Pulmonary artery endothelial cell (primary cell): ENCODE measurements at places on chromosomes 3 and 15. TPM values are rescaled to one million over a fixed set of nuclear protein-coding genes. Genes with fewer than 3 reads are reported as not detected.

Gene CCR8
- total RNA-seq: not detected in 2 replicates

Gene NRROS
- 2.0 and 4.8 TPM in 2 replicates for total RNA-seq

Gene STRIT1
- not detected in 2 replicates for total RNA-seq

Gene POC1A
- 14.9 and 21.2 TPM in 2 replicates for total RNA-seq

Gene CYP8B1
- not detected in 2 replicates for total RNA-seq

Gene DMXL2
- 11.5 and 12.3 TPM in 2 replicates for total RNA-seq

Gene TADA3
- 30.2 and 37.3 TPM in 2 replicates for total RNA-seq

Gene HRG
- total RNA-seq: not detected in 2 replicates

Gene LTF
- 0.28 TPM in 1 of 2 replicates, not detected in the other for total RNA-seq

Gene SAMMSON
- not detected in 2 replicates for total RNA-seq

- DNase-seq: no peak
Observed at GRCh38 chr3:124325248-124325647, 333.3 kb upstream of the ROPN1 start.

GRCh38 chr15:33438396-33438795, 127.6 kb downstream of the RYR3 start:
- DNase-seq: no peak

DNA sequence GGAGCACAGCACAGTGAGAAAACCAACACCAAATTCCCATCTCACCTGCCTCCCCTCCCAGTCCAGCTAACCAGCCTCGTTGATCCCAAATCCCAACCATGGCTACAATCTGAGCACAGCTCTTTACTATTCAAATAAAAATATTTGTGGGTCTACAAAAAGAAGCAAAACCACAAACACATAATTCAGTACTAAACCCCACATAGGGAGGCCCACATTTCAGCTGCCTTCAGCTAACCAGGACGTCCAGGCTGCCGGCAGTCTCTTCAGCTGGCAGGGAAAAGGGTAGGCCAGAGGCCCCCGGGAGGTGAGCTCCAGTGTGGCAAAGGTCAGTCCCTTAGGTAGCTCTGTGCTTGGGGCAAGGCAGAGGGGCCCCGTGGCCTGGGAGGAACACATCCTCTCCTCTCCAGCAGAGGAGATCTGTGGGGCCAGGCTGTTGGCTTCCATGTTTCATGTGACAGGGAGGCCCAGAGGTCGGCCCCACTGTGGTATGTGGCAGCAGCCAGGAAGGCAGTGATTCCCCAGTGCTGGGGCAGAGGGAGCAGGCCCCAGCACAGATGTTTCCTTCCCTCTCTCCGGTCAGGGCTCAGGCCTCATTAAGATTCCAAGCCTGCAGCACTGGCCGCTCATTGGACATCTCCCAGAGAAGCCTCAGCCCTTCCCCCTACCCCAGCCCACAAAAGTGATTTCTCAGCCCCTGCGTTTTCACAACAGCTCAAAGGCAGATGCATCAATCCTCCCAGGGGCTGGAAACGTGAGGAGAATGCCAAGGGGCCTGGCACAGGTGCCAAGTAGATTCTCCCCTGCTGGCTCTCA, 381.4 kb downstream of the NTRK3 start:
- DNase-seq: no peak

DNA sequence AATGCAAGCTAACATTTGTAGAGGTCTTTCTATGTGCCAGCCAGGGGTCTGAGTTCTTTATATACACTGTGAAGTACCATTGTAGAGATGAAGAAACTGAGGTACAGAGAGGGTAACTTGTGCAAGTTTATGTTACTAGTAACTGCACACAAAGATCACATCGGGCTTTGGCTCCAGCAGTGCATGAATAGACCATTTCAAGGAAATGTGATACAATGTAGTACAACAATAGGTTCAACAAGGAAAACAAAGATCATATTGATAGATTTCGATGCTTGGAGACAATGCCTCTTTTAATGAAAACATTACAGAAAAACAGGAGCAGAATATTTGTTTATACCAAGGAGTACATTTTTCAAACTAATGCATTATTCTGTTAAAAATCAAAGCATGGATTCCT, 115.3 kb downstream of the POLR2M start:
- no peak for DNase-seq

DNA sequence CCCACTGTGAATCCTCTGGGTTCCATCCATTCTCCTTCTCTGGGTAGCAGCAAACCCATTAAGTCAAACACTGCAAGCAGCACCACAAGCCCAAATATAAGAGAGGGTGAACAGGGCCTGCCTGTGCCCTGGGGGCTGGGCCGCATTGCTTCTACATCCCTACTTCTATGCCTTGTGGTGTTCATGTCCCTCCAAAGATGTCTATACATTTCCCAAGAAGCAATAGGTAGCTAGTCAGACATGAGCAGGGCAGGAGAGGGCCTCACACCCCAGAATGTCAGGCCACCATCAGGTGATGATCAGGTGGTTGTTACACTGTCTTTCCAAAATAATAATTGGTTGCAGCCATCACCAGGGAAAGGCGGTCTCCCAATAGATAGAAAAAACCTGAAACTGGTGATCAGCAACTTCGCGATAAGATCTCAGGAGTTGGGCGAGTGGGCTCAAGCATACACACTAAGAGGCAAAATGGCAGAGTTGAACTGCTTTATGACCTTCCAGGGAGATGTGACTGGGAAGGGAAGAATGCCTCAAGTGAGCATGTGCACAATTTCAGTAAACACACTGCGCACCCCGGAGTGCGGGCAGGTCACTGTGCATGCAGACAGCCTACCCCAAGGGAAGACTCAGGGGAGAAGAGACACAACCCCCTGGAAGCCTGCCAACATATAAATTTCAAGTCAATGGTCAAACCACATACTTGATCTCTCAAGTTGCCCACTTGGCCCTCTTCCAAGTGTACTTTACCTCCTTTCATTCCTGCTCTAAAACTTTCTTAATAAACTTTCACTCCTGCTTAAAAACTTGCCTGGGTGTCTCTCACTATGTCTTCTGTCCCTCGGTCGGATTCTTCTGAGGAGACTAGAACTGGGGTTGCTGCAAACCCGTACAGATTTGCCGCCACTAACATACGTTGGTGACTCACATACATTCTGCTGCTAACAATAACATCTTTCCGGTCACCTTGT, 39.9 kb downstream of the KLF15 start:
- no peak for DNase-seq

DNA sequence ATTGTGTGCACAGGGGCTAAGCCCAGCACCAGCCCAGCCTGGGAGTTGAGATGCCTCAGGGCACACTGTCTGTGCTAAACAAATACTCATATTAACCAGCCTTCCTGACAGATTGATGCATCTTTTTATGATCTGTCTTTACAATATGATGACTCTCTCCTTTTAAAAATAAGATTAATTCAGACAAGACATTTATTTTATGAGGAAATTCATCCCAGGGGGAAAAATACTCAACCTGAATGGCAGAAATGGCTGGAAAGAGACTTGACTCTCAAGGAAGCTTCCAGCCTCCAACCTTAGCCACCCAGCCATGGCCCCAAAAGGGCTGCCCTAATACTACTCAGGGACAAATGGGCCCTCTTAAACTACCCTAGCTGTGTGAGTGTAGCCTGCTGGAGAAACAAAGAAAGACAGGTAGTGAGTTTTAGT, 46.9 kb downstream of the NOX5 start:
- no peak for DNase-seq

- no peak for DNase-seq
Observed at GRCh38 chr15:74315626-74316025, 51.8 kb downstream of the CYP11A1 start.

DNA sequence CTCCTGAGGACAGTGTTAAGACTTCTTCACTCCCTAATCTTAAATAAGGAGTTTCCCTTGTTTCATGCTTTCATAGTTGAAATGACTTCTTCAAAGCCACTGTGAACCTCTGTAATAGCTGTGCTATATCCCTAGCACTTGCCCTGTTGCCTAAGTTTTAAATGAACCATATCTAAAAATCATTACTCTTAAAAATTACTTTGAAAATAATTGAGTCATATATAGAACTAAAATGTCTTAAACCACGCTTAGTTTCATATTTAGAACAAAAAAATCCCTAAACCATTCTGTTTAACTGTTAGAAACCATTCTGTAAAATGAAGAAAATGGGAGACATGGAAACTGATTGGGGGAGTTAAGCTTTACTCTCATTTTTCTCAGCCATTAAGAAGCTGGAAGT, 29.8 kb downstream of the DNAJC19 start:
- no peak for DNase-seq

DNA sequence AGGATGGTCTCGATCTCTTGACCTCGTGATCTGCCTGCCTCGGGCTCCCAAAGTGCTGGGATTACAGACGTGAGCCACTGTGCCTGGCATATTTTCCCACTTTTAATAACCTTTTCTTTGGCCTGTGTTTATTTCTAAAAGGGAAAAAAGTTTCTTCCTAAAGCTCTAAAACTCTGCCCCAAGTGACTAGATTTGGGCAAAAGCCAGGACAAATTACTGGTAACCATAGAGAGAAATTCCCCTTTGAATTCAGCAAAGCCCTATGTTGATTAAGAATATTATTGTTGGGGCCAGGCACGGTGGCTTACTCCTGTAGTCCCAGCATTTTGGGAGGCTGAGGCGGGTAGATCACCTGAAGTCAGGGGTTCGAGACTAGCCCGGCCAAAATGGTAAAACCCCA, 11.5 kb upstream of the TRPM7 start:
- no peak for DNase-seq

DNA sequence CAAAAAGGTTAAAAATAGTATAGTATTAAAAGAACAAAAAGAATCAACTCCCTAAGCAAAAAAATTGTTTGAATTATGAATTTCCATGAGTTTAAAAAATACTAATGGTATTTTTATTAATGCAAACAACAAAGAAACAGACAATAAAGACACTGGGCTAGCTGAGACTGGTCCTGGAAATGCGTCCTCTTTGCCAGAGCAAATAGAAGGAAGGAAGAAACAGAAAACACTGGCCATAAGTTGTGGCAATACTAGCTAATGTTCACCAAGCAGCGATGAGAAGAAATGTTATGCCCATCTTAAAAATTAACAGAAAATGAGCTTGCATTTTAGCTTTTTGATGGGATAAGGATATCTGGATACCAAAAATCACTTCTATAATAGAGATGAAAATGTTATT, 88.6 kb downstream of the TBL1XR1 start:
- DNase-seq: no peak

GRCh38 chr3:123644358-123644757, 59.5 kb upstream of the HACD2 start:
- DNase-seq: no peak

DNA sequence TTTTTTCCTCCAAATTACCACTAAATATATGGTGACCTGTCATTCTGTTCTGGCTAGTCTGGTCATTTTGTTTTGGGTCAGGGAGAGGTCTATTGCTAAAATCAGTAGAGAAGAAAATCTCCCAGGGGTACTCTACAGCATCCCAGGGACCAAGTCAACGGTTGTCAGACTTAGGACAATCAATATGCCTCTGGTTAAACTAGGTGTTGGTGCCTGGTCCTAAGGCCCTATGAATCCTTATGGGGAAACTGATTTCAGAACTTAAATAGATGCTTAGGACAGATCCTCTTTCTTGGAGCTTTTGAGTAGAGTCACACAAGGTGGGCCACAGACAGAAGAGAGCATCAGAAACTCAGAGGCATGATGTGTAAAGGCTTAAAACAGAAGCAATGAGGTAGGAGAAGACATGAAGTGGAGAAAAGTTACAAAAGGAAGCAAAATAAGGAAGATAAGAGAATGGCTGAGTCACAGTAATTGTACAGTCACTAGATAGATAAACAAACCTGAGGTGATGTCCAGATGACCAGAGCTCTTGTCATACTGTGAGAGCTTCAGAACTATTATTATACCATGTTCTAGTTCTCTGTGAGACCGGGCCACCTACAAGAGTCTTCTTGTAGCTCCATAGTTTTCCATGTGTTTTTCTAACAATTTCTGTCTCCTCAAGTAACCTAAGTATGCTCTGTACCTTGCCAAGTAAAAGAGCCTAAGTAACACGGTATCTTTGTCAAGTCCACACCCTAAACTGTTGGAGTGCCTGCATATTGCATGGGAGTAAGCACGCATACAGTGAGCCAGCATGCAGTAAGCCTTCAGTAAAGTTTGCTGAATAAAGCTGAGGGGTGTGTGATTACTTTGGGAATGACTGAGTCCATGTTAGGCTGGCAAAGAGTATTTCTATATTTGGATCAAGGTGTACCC, 44.6 kb upstream of the LEKR1 start:
- no peak for DNase-seq

DNA sequence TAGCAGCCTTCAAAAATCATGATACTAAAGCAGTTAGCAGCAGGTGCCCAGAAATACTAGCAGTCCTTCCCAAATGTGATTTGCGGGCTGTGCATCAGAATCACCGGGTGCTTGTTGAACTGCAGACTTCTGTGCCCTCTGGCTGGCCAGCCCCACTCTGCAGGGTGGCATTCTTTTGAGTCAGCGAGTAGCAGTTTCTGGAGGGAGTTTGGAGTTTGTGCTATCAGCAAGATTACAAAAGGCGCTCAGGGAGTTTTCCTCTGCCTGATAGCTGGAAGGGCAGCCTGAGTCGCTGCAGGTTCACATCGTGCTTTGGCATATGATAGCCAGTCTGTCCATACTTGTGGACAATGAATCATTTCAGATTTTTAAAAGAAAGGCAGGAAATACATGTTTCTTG, 57.6 kb downstream of the CLDN11 start:
- DNase-seq: no peak

GRCh38 chr3:149542375-149543312, 68.1 kb downstream of the TM4SF4 start:
- no peak for DNase-seq

- DNase-seq: no peak
Observed at GRCh38 chr15:83578691-83579090, 75.2 kb upstream of the ADAMTSL3 start.

DNA sequence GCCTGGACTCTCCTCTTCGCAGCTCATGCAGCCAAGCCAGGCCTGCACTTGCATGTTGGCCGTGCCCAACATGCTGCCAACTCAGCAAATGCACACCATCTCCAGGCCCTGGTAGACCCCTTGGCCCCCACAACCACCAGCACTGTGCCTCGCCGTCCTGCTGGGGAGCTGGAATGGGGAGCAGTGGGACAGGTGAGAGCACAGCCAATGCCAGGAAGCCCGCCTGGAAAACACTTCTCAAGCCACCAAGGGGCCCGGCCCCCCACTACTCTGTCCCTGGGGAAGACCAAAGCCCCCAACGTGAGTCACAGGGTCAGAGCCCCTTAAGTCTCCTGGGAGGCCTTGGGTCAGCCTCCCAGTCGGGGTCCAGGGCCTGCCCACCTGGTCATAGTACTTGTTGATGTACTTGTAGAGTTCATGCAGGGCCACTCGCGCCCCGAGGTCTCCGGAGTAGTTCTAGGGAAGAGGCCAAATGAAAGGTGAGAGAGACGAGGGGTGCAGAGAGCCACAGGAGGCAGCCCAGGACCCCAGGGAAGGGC, 24.5 kb downstream of the PLXNB1 start:
- DNase-seq: no peak

DNA sequence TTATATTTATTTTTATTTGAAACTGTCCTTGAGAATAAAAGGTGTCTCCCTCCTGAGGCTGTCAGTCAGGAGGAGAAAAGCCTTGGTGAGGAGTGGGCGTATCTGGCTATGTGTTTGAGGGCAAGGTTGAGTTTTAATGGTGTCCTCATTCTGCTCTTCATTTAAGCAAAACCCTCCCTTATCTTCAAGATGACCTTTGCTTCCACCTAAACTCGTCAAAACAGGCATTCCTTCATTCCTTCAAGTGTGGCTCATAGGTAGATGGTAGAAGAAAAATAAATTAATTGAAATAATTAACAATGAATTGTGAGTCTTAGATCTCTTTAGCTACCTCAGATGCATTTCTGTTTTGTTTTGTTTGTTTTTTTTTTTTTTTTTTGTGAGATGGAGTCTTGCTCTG, 39.4 kb upstream of the ATOSA start:
- no peak for DNase-seq
